ENCODE measurements at places on chromosomes 12 and 14.

DNA sequence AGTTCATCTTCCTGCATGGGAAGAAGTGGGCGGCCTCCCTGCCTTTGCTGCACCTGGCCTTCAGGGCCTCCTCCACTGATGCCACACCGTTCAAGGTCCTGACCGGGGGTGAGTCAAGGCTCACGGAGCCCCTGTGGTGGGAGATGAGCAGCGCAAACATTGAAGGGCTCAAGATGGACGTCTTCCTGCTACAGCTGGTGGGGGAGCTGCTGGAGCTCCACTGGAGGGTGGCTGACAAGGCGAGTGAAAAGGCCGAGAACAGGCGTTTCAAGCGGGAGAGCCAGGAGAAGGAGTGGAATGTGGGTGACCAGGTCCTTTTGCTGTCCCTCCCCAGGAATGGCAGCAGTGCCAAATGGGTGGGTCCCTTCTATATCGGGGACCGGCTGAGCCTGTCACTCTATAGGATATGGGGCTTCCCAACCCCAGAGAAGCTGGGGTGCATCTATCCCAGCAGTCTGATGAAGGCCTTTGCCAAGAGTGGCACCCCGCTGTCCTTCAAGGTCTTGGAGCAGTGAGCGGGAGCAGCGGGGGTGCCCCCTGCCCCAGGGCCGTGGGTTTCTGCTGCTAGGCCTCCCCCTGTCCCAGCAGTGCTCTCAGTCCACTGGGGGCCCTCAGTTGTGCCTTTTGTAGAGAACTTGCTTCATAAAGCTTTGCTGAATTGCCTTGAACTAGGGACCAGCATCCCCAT lies 12.4 kb downstream of the CBLN3 start:
- no peak for DNase-seq

- no peak for DNase-seq
Observed at GRCh38 chr12:67681941-67682620, 33.5 kb downstream of the DYRK2 start.

- no peak for DNase-seq
Observed at GRCh38 chr12:130948751-130949150, 5.0 kb upstream of the ADGRD1 start.

GRCh38 chr12:111993292-111994150 lies 19.4 kb downstream of the TMEM116 start:
- no peak for DNase-seq

- no peak for DNase-seq
Observed at GRCh38 chr12:66380769-66381535, 78.7 kb downstream of the HELB start.
